ENCODE measurements at places on chromosomes 6 and 20.

DNA sequence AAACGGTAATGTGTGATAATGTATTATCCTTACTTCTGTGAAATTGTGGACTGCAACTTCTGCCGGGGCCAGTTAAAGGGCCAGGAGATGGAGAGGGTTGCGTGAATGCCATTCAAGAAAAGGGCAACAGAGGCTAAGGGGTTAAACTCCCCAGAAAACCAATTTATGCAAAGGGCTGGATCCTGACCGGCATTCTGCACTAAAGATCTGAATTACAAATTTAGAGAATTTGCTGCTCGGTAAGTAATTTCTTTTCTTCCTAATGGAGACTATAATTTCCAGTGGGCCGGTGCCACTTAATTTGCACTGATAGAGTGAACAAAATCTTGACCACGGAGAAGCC lies 130.1 kb downstream of the BCAS1 start:
- DNase-seq: no peak
- no peak overlapping the region for H3K27ac ChIP-seq
- no peak overlapping the region for H3K4me3 ChIP-seq
- no peaks in the 10 kb centered on the region for H3K27me3 ChIP-seq

DNA sequence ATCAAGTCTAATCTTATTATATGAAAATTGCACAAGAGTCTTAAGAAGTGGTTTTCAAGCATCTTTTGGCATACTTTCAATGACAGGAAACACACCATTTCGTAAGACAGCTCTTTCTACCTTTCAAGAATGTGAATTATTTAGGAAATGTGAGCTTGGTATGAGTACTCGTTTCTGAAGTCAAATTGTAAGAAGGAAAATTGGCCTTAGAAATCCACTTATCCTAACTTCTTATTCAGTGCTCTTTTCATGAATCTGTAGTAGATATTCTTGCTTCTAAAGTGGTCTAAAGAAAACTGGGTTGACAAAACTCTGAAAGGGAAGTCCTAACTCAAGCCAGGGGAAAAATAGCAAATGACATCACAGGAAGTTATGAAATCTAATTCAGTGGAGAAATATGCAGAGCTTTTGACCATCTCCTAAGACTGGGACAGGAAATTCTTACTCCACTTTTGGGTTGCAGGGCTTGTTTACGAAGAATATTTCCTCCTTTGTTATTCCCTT lies 38.5 kb upstream of the OGFRL1 start:
- H3K27ac ChIP-seq: no peak overlapping the region
- H3K36me3 ChIP-seq: no peaks in the 10 kb centered on the region
- DNase-seq: no peak
- H3K4me3 ChIP-seq: no peak overlapping the region

DNA sequence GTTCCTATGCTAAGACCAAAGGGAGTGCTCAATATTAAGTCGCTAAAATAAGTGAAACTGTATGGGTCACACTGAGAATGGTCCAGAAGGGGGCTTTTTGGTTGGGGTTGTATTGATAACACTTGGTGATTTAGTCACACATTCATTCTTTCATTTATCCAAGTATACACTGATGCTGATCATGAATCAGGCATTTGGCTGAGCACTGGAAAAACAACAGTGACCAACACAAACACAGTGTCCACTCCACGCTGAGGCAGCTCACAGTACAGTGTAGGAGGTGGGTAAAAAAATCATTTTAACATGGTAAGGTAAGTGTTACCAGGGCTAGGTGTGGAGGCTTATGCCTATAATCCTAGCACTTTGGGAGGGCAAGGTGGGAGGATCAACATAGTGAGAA lies 9.2 kb upstream of the FAM83C start:
- peaks cover 24% of the 10 kb centered on the region for H3K4me1 ChIP-seq
- no peak overlapping the region for H3K27ac ChIP-seq
- no peak overlapping the region for H3K4me3 ChIP-seq

DNA sequence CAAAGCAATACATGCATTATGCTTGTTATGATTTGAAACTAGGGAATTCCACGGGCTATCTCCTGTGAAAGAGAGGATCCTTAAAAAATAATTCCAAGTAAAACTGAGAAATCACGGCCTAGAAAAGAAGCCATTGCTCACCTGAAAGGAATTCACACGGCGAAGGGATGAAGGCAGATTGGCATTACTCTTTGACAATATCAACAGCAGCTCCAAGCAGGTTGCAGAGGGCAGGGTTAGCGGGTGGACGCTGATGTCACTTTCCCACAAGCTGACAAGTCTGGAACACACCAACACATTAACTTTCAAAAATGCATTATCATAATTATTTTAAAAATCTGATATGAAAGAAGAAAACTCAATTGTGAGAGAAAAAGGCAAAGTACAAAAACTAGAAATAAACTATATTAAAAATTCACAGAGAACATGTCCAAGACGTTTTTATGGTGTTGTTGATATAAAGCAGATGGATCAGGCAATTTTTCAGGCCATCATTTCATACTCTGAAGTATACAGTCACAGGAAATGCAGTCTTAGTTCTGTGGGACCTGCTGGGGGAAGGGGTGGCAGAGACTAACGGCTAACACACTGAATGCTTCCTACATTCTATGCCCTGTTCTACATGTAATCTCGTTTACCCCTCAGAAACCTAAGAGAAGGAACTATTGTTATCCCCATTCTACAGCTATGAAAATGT lies 108.3 kb downstream of the UBE3D start:
- H3K27ac ChIP-seq: no peak overlapping the region
- H3K27me3 ChIP-seq: no peaks in the 10 kb centered on the region
- H3K36me3 ChIP-seq: no peaks in the 10 kb centered on the region
- no peak overlapping the region for H3K4me3 ChIP-seq
- no peaks in the 10 kb centered on the region for H3K4me1 ChIP-seq
- no peak for DNase-seq

- no peak overlapping the region for H3K4me3 ChIP-seq
- no peaks in the 10 kb centered on the region for H3K4me1 ChIP-seq
- DNase-seq: no peak
Measured at GRCh38 chr6:169140986-169141495, 112.6 kb downstream of the THBS2 start.

DNA sequence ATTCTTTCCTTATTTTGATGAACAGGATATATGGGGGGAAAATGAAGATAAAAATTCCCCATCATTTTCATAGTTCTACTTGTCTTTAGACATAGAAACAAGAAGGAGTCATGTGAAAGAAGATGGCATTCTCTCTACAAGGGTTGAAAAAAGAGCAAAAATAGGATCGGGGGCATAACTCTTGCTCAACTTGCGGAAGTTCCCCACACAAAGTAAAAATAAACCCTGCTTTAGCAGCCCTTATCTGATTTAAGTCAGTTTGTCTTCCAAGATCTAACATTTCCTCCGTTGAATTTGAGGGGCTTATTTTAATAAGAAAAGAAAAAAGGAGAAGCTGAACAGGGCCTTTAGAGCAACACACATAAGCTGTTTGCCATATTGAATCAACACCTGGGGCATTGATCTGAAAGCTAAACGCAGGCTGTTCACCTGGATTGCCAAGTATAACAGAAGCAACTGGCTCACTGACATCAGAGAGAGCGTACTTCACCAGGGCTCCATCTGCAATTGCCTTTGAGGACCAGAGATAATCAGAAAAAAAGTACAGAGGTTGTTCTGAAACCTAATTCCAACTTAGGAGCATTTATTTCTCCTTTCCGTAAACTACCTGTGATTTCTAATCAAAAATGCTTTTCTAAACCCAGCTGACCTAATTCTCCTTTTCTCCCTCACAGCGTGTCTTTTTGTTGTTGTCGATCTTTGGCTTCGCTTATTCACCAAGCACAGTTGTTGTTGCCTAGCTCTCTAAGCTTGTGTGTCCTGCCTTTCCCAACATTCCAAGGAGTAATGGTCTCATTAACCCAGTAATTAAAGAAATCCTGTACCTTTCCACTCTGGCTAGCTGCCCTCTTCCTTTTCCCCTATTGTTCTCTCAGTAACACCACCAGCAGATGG lies 568.0 kb downstream of the KIF16B start:
- no peak for DNase-seq
- H3K27ac ChIP-seq: no peak overlapping the region
- H3K27me3 ChIP-seq: no peaks in the 10 kb centered on the region
- H3K36me3 ChIP-seq: no peaks in the 10 kb centered on the region
- H3K4me3 ChIP-seq: no peak overlapping the region

DNA sequence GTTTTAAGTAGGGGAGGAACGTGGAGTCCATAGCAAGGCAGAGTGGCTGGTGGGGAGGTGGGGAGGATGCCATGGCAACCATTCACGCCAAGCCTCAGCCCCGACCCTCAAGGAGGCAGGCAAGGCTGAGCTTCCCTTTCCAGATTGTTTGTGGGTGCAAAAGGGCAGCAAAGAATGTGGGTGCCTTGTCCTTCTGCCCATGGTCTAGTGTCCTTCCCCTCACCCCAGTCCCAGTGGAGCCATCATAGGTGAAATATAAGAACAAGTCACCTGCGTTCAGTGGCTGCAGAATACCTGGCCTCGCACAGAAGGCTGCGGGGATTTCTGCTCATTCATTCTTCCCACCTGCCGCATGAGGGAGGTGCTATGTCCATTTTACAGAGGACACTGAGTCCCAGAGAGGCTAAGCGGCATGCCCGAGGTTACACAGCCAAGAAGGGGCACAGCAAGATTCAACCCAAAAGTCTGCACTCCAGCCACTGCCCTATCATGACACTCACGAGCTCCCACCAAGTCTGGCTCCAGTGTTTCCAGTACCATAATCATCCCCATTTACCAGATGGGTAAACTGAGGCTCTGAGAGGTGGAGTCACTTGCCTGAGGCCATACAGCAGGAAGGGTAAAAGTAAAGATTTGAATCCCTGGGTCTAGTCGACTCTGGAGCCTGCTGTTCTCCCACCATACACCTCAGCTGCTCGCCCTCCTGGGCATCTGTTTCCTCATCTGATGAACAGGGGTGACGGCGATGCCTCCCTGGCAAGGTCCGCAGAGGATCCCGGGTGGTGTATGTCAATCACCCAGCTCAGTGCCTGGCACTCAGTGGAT lies 100.8 kb downstream of the CEBPB start:
- peaks cover 2% of the 10 kb centered on the region for H3K4me1 ChIP-seq
- no peak overlapping the region for H3K27ac ChIP-seq
- no peaks in the 10 kb centered on the region for H3K27me3 ChIP-seq
- no peak for DNase-seq

DNA sequence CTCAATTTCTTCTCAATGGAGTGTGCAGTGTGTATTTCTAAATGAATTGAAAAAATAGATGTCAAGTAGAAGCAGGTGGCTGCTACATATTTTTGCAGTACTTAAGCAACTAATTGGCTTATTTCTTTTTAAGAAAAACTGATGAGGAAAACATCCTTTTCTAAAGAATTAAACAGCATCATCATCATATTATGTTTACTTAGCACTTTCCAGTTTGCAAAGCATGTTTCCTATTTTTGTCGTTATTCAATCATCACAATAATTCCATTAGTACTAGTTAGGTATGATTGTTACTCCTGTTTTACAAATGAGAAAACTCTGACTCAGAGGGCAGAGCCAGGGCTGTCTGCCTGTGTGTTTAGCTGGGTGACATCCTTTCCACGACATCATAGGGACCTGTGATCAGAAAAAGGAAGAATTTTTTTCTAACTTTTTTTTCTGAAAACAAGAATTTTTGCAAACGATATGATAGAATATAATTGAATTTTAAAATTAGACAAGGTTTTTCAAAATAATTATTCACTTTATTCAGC lies 22.7 kb upstream of the BMP6 start:
- H3K27me3 ChIP-seq: peaks cover 3% of the 10 kb centered on the region
- no peak for DNase-seq
- peaks cover 3% of the 10 kb centered on the region for H3K4me1 ChIP-seq

DNA sequence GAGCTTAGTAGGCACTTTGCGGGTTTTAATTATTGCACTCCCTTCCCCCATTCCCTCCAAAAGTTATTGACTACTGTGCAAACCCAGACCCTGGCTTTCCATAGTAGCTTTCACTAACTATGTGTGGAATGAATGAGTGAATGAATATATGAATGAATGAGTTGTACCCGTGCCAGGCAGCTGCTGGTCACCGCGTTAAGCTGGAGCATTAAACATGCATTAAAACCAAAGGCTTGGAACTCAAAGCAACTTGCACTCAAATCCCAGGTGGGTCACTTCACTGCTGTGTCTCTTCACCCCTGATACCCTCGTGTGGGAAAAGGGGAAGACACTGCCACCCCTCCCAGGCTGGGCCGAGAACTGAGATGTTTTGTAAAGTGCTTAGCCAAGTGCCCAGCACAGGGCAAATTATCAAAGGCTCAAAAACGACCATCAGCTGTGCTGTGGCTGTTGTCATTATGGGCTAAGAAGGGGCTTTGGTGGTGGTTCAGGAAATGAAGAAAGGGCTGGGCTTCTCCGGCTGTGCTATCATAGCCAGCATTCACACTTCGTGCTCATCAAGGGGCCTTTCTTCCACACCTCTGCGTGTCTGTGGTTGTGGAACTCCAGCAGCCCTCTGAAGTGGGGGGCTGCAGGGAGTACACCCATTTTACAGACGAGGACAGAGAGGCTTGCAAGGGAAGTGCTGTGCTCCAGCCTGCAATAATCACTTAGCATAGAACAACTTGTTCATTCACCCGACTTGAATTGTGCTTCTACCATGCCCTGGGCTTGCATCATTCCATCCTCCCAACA lies 60.2 kb upstream of the STX16 start:
- DNase-seq: no peak
- H3K4me3 ChIP-seq: no peak overlapping the region
- no peak overlapping the region for H3K27ac ChIP-seq
- no peaks in the 10 kb centered on the region for H3K36me3 ChIP-seq

- DNase-seq: no peak
- peak overlapping the region; percentile 0 for H3K27ac ChIP-seq
- H3K27me3 ChIP-seq: no peaks in the 10 kb centered on the region
- no peak overlapping the region for H3K4me3 ChIP-seq
- peaks cover 17% of the 10 kb centered on the region for H3K4me1 ChIP-seq
Measured at GRCh38 chr6:136510782-136511181, 39.4 kb downstream of the MAP7 start.

DNA sequence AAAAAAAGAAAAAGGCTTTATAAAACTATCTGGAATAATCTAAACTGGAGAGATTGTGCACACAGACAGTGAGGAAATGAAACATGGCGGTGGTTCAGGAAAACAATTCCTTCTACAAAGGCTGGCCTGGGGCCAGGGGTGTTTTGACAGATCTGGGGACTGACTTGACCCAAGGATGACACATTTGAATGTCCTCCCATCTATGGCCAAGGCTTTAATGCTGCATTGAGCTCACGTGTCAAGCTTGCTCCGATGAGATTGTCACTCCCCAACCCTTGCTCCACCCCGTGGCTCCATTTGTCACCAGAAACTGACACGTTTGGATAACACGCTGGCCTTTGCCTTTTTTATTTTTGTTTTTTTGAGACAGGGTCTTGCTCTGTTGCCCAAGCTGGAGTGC lies 156.1 kb downstream of the ZFP64 start:
- H3K27me3 ChIP-seq: no peaks in the 10 kb centered on the region
- DNase-seq: no peak
- H3K4me1 ChIP-seq: peaks cover 12% of the 10 kb centered on the region
- no peak overlapping the region for H3K27ac ChIP-seq

Data from activated T-helper 2 cell treated with anti-CD3 and anti-CD28 coated beads, Interferon-gamma antibody, Interleukin-2, Interleukin-4, amounts not matched to agents 10 μg/mL and 5 μg/mL and 100 μg/mL, durations not matched to agents 14 hours and 24 hours and 36 hours (primary cell).